Activated naive CD4-positive, alpha-beta T cell treated with anti-CD3 and anti-CD28 coated beads, Interleukin-2, amount 10 ng/mL, durations not matched to agents 5 hours and 36 hours (primary cell): ENCODE measurements at places on chromosomes 7 and 10. TPM values are rescaled to one million over a fixed set of nuclear protein-coding genes. Genes with fewer than 3 reads are reported as not detected.

Gene PRTFDC1
- 0.81 TPM for total RNA-seq

Gene AKR1C4
- total RNA-seq: not detected

Gene ZNF488
- not detected for total RNA-seq

Gene NPC1L1
- not detected for total RNA-seq

Gene MCM10
- 35.8 TPM for total RNA-seq

Gene HHEX
- not detected for total RNA-seq

Gene REEP3
- total RNA-seq: 17.2 TPM

Gene GRM3
- not detected for total RNA-seq

Gene PDIA4
- 85.5 TPM for total RNA-seq

Gene MYPN
- total RNA-seq: not detected

Gene LDB3
- total RNA-seq: not detected

Gene TMEM139
- 0.71 TPM for total RNA-seq

Gene NKX1-2
- total RNA-seq: not detected

Gene PPP1R9A
- not detected for total RNA-seq

Gene SLC18A3
- total RNA-seq: not detected

Gene SPDYE9
- total RNA-seq: not detected
